OCI-M1 (cell line): ENCODE measurements at places on chromosomes 13 and 19.

GRCh38 chr13:66377569-66377968 is 852.6 kb downstream of the PCDH9 start:
- no peak for DNase-seq

DNA sequence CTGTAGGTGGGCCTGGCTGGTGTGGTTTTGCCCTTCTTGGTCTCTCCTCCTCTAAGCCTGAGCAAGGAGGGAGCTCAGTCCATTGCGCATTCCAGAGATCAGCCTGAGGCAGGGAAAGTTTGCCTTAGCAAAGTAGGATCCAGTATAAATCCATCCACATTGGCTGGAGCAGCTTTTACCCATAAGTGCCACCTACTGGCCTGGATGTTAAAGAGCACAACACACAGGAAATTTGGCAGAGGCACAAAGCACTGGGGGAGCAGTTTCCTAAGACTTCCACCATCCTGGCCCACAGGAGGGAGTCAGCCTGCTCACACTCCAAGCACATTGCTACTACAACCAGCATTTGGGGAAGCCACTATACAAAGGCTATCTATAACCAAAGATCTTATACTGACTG is 1124.2 kb downstream of the SLITRK1 start:
- peak; percentile 56 for DNase-seq

GRCh38 chr13:105406551-105406950 is 1128.9 kb downstream of the EFNB2 start:
- no peak for DNase-seq

DNA sequence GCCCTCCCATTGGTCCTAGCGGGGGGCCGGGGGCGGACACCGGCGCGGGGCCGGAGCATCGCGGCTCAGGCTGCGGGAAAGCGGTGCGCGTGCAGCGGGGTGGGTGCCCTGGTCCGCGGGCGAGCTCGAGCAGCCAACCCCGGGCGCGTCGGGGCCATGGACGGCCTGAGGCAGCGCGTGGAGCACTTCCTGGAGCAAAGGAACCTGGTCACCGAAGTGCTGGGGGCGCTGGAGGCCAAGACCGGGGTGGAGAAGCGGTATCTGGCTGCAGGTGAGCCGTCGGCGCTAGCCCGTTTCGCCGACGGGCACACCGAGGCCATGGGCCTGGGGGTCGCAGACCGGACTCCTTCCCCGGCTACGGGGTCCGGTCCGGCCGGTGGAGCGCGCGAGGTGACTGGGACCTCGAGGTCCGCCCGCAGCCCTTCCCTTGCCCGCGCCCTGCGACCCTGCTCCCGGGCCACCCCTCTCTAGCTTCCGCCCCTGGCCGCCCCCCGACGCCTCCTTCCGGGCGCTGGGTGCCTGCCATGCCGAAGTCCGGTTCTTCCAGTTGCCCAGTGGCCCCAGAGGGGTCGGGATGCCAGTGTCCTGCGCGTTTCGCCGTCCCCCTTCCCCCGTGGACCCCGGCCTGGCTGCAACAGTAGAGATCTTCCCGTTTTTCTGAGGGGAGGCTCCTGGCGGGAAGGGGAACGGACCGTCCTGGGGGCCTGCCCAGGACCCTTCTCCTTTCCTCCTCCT is at the start of gene REEP6:
Gene REEP6, plus strand, starts transcription at position 68 of the 735 bp plus-strand sequence. Its CDS starts 89 bp downstream, at position 157.
- DNase-seq: no peak

DNA sequence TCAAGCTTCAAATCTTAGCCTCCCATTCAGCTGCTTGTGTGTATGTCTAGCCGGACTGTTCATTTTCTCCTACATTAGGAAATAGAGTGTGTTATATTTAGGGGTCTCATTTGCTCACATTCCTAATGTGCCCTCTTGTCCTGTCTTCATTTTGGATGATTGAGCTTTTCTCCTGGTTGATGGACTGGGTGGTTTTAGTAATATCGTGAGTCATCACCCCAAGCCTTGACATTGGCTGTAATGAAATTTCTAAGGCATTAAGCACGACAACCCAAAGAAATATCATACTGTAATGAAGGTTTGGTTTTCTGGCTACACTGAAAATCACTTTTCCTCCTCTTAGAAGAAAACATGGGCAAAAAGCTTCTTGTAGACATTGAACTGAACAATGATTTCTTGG is 110.7 kb upstream of the WASF3 start:
- no peak for DNase-seq

- peak; percentile 87 for DNase-seq
Observed at GRCh38 chr19:2034729-2035589, 16.1 kb downstream of the MKNK2 start.

GRCh38 chr19:6718111-6718740 is 2.2 kb downstream of the C3 start:
- no peak for DNase-seq

- peak; percentile 35 for DNase-seq
Observed at GRCh38 chr19:21482863-21483276, 22.5 kb upstream of the ZNF429 start.

DNA sequence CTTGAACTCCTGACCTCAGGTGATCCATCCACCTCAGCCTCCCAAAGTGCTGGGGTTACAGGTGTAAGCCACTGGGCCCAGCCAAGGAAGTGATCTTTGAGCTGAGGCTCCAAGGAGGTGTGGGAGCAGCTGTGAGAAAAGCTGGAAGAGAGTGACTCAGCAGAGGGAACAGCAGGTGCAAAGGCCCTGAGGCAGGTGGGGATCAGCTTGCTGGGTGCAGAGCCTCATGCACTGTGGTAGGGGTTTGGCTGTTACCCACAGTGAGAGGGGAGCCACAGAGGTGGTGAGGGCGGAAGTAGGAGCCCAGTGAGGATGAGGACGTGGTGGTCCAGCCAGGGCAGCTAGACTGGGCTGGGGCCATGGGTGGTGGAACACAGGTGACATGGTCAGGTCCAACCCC is 6.5 kb downstream of the NPAS1 start:
- no peak for DNase-seq

GRCh38 chr19:47096100-47096704 is 17.4 kb downstream of the ZC3H4 start:
- no peak for DNase-seq

DNA sequence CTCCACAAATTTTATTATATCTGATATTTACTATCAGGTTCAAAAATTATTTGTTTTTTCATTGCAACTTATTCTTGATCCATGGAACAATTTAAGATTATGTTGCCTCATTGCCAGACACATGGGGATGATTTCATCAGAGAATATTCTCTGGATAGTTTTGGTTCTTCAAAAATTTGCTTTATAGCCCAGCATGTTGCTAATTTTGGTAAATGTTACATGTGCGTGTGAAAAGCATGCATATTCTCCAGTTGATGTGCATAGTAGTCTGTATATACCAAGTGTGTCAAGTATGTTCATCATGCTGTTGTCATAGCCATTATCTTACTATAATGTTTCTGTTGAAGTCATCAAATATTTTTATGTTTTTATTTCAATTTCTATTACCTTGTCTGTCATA is 122.3 kb downstream of the RFC3 start:
- no peak for DNase-seq

GRCh38 chr19:7482584-7483439 is 6.0 kb downstream of the PEX11G start:
- DNase-seq: no peak

- no peak for DNase-seq
Observed at GRCh38 chr13:21542563-21542962, 61.4 kb downstream of the MICU2 start.

DNA sequence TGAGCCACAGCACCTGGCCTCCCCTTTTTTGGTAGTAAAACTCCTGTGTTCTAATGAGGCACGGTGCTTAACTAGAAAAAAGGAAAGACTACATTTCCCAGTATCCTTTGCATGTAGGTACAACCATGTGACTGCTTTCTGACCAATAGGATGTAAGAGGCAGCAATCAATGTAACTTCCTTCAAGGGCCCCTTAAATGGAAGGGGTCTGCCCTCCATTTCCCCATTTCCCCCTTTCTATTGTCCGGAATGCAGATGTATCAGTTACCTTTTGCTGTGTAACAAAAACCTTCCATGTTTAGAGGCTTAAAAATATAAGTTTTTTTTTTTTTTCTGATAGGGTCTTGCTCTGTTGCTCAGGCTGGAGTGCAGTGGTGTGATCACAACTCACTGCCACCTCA is 2.2 kb downstream of the GPR32 start:
- peak; percentile 61 for DNase-seq

GRCh38 chr19:42018503-42019193 is 24.6 kb upstream of the ATP1A3 start:
- DNase-seq: peak; percentile 89

DNA sequence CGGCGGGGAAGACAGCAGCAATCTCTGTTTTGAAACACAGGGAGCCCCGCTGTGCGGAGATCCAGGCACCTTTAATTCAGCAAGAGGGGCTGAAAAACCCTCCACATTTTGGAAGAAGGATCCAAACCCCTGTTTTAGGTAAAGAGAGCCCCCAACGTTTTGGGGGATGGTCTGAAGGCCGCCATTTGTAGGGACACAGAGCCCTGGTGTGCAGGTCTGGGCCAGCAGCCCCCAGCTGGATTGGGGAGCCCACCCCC is 3.5 kb upstream of the HOOK2 start:
- no peak for DNase-seq

DNA sequence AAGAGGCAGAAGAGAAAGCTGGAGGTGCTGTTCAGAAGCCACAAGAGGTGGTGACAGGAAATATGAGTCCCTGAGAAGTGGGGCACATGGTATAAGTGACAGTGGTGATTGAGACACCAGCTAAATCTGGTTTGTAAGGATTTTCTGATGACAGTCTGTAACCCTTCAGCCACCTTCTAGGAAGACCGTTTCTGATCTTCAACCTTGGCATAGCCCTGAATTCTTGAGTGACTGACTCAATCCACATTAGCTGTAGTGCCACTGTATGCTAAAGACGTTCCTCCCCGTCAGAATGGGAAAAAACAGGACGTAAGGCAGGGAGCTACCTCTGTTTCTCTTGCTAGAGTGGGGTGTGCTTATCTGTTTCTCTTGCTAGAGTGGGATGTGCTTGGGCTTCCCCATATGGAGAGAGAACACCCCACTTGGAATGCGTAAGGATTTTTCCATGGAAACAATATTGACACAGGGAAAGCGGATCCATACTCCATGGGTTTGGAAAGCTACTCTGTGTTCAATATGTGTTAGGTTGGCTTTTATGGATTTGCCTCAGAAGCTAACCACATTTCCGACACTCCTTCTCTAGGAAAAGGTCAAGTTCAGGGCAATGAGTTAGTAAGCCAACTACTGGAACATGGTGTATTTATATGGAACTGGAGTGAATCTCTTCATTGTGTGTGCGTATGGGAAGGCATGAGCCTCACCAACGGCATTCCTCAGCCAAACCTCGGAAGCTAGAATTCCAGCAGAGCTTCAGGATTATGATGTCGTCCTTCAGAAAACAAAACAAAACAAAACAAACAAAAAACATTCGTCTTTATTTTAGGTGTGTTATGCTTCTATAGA is 948.8 kb upstream of the SLC10A2 start:
- no peak for DNase-seq

GRCh38 chr19:29708554-29709439 is 6.3 kb downstream of the C19orf12 start:
- no peak for DNase-seq

DNA sequence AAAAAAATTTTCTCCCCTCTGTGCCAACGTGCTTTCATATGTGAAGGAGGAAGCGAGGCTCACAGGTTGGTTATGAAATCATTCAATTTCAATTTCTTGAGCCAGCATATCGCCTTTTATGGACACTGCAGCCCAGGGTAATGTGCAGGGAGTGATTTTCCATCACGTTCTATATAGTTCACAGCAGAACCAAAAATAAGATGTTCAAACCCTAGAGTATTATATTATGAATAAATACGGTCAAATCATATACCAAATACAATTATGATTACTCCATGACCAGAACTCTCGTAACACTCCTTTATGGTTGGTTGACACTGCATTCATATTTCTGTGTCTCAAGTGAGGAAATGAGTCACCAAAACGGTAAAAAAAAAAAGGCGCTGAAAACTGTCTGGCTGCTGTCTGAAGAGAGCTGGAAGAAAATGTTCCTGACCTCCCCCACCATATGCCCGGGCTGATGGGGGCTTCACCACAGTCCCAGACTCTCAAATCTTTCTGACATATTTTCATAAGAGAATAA is 75.8 kb upstream of the UBAC2 start:
- DNase-seq: peak; percentile 46

DNA sequence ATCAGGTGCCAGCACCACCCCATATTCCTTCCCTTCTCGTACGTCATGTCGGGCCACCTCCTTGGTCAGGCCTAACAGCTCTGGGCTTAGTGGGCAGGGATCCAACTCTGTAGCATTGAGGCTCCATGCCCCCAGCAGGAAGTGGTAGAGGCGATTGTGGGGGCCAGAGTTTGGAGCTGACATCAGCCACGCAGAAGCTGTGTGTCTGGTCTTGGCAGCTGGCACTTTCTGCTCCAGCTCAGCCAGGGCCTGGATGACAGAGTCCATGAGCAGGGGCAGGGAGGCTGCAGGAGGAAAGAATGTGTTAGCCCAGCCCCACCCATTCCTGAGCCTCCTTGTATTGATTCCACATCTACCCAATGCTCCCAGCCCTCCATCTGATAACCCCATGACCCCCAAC is 3.0 kb downstream of the PGLYRP2 start:
- no peak for DNase-seq

DNA sequence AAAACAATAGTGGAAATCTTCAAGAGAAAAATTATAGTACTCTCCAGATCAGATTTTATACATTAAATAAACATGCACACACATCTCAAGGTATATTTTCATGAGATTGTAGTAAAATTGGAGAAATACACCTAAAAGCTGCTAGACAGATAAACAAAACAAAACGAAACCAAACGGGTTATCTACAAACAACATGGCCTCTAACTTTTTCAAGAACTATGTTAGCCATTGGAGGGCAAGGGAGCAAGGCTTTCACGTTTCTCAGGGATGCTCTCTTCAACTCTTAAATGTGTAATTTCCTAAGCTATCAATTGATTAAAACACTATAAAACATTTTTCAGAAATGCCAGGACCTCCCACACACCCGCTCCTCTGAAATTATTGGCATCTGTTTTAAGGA is 1262.4 kb upstream of the PCDH20 start:
- peak; percentile 38 for DNase-seq

- no peak for DNase-seq
Observed at GRCh38 chr13:112160558-112160957, 93.6 kb downstream of the SOX1 start.

DNA sequence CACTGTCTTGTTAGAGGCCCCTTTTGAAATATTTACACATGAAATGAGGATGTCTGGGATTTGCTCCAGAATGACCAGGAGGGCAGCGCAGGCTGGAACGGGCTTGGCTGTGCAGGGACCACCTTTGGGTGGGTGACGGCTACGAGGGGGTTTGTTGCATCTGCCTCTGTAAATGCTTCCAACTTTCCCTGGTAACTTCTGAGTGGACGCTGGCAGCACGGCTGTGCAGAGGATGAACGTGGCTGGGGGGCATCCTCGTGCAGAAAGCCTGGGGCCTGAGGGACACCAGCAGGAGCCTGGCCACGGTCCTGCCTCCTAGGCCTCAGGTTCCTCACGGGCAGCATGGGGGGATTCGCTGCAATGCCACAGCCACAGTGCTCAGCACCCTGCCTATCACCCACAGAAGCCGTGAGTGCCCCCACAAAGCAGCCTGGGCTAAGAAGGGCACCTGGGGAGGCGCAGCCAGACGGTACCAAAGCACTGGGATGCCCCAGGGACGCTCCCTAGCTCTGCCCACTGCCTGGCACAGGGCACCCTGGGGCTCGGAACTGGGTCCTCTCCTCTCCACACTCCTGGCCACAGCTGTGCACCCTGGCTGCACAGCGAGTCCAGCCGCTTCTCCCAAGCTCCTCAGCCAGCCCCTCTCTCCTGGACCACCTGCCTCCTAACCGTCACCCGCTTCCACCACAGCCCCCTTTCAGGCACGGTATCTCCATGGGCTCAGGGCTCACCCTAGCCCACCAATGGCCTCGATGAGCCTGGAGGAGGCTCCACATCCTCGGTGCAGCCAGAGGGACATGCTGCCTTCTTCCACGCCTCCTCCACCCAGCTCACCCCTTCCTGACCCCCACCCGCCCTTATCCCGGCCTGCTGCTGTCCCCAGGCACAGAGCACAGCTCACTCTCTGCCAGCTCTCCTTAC is 44.5 kb downstream of the MLLT1 start:
- no peak for DNase-seq
